ENCODE measurements at places on chromosomes 11 and 22. TPM values are rescaled to one million over a fixed set of nuclear protein-coding genes. Genes with fewer than 3 reads are reported as not detected.

DNA sequence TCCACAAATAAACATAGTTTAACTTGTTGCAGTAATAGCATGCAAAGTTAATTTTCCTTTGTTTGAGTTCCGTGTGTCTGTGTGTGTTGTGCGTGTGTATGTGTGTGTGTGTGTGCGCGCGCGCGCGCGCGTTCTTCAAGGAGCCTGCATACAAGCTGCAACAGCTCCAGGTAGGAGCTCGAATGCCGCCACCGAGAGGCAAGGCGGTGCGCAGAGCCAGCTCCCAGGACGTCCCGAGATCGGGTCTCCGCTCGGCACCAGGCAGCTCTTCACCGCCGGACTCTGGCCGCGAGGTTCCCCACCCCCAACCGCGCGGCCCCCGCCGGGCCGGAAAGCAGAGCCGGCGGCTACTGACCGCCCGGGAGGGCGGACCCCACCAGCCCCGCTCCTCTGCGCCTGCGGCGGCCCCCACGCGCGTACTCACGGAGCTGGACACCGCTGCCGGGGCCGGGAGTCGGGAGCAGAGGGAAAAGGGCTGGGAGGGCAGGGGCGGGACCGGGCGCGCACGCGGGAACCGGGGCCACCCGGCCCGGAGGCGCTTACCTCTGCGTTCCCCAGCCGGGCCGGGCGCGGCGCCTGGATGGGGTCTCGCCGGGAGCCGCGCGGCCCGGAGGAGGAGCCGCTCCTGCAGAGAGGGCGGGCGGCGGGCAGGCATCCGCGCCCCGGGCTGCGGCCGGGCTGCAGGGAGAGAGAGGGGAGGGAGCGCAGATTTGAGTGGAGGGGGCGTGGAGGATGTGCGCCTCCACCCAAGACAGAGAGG, 40.4 kb upstream of the AKIP1 start:
- peak; percentile 74 for DNase-seq

DNA sequence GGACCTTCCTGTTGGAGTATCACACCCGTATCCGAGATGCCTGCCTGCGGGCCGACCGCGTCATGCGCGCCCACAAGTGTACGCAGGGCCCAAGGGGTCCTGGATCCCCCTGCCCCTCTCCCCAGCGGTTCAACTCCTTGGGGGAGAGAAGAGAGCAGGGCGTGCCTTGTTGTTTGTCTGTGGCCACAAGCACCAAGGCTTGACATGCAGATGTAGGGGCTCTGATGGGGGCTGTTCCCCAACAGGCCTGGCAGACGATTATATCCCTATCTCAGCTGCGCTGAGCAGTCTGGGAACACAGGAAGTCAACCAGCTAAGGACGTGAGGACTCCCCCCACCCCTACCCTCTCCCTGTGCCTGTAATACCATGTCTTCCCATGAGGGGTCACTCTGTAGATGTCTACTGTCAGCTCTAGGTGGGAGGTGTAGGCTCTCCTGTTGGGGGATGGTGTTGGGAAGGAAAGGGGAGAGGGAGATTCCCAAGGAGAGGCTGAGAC, 6.8 kb downstream of the CFL1 start:
- DNase-seq, result peak; percentile 45

- DNase-seq, result no peak
Measured at GRCh38 chr11:108726077-108726800, 61.4 kb downstream of the DDX10 start.

DNA sequence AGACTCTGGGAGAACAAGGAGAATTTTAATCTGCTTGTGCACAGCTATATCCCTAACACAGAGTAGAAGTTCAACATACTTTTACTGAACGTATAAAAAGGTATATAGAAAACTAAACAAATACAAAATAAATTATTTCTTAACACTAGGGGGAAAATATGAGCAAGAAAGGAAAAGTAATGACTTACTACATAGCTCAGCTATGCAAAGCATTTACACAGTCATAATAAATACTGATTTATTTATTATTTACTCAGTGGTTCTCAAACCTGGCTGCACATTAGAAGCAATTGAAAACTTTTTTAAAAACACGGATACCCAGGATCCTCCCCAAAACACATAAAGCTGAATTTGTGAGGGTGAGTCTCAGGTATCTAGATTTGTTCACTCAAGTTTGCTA, 182.5 kb downstream of the TTC28 start:
- DNase-seq, result no peak

DNA sequence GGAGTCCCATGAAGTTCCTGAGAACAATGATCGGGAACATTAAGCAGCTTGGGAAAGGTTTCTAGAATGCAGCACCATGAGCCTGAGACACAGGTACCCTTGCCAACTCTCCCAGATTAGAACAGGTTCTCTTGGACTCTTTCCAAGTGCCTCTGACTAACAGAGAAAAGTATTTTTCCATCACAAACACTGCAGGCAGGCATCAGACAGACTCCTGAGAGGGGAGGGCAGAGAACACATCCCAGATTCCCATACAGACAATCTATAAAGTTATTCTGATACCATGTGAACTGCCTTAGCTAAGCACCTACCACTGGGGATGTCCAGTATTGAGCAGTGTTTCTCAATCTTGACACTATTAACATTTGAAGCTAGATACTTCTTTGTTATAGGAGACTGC, 27.3 kb downstream of the SERGEF start:
- peak; percentile 54 for DNase-seq

DNA sequence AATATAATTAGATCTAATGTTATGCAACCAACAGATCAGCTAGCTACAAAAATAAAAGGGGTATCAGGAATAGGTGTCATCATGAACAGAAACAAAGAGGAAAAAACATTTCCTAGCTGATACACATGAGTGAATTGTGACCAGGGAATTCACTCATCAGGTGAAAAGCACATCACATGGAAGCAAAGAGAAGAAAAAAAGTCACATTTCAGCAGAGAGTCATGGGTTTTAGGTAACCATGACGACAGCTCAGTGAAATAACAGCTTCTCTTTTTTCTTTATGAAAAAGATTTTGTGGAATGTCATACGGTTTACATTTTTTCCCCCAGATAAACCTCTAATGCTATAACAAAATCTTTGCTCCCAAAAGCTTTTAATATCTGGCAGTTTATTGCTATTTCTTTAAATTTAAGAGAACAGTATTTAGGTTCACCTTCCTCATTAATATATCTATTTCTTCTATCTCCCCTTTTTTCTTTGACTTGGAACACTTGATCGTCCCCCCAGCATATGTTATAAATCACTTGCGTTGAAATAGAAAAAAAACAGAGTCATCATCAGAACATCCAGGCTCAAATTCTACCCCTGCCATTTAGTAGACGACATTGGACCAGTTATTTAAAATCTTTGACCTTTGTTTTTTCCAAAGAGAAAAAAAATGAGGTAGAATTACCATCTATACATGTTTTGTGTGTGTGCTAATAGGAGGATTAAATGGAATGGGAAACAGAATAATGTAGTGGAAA, 5.3 kb downstream of the TYR start:
- no peak for DNase-seq

GRCh38 chr11:127106938-127107337, 106.4 kb upstream of the KIRREL3 start:
- DNase-seq, result no peak

- no peak for DNase-seq
Measured at GRCh38 chr22:24489011-24489410, 6.1 kb upstream of the UPB1 start.

- DNase-seq, result peak; percentile 1
Measured at GRCh38 chr11:16225623-16226022, 130.7 kb downstream of the SOX6 start.

DNA sequence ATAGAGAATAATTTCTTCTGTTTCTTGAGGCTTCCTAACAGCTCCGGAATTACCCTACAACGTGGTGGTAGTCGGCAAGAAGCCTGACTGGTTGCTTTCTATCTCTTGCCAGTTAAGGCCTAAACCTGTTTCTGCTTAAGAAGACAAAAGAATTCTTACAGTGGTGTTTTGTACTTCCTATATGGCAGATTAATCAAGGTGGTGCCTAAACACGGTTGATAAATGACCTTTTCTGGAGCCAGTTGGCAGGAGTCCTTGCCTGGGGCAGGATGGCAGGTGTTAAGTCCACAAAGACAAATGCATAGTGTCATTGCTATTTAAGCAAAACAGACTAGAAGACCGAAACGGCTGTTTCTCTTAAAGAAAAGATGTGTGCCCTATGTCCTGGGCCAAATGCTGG, 9.9 kb downstream of the GVQW3 start:
- DNase-seq, result no peak

GRCh38 chr22:38860283-38861169, 11.5 kb downstream of the CBX6 start:
- no peak for DNase-seq

GRCh38 chr11:45606514-45607281, 58.7 kb downstream of the CHST1 start:
- DNase-seq, result no peak

DNA sequence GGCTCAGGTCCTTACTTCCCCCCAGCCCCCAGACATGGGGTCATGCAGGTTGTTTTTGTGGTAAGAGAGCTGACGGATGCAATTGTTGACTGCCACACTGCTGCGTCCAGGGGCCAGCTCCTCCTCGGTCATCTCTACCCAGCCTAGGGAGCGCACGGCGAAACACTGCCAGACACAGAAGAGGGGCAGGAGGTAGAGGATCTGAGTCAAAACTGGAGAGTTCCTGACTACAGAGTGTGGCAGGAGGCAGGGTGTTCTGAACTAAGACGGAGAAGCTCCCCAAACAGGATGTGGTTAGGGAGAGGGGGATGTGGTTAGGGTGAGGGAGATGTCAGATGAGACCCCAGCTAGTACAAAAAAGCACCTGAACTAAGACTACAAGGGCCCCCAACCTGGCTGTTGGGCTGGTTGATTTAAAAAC, 12.3 kb downstream of the SMPD1 start:
- DNase-seq, result no peak

- DNase-seq, result no peak
Measured at GRCh38 chr11:7549681-7550080, 35.9 kb downstream of the PPFIBP2 start.

The C1QTNF6 gene
- 3.1 TPM for total RNA-seq

The DTX4 gene
- total RNA-seq, result 28.1 TPM

The VPS37C gene
- total RNA-seq, result 9.7 TPM

The TEX12 gene
- total RNA-seq, result not detected

The CALCA gene
- not detected for total RNA-seq
